ENCODE measurements at places on chromosomes 12 and 14.

- H3K27me3 ChIP-seq: no peaks in the 10 kb centered on the region
- no peak overlapping the region for H3K4me3 ChIP-seq
- H3K4me1 ChIP-seq: no peaks in the 10 kb centered on the region
- H3K36me3 ChIP-seq: no peaks in the 10 kb centered on the region
- no peak overlapping the region for H3K27ac ChIP-seq
Measured at GRCh38 chr12:130444986-130445385, 107.3 kb downstream of the PIWIL1 start.

DNA sequence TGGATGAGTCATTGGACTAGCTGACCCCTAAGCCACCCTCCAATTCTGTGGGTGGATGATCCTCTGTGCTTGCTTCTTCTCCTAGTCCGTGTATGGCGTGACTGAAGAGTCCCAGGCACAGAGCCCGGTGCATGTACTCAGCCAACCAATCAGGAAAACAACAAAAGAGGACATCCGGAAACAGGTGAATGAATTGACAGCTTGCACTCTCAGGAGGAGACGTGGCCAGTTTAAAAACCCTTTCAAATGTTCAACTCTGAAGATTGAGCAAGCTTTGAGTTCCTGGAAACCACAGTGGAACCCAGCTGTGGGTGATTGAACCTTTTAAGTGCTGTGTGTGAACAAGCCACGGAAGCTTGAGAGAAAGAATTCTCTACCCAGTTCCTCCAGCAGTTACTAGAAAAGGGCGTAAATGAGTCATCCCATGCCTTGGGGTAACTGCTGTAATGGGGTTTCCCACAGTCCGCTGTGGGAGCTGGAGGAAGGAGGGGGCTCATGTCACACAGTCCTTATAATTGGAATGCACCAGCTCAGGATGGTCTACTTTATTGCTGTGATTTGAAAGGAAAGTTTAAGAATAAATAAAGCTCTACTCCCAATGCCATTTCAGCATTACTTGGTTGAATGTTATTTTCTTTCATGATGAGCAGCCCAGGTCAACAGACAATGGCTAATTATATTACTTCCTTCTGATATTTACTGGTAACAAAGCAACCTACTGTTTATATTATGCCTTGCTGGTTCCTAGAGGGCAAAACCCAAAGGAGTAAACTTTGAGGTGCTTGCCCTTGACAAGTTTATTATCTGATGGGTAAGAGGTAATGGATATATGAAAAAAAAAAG is 417.0 kb downstream of the DPF3 start:
- DNase-seq: no peak
- no peaks in the 10 kb centered on the region for H3K36me3 ChIP-seq
- no peak overlapping the region for H3K4me3 ChIP-seq

- H3K4me1 ChIP-seq: no peaks in the 10 kb centered on the region
- DNase-seq: no peak
- peak overlapping the region; percentile 35 for H3K4me3 ChIP-seq
Measured at GRCh38 chr14:89564286-89564957, 147.4 kb upstream of the FOXN3 start.

DNA sequence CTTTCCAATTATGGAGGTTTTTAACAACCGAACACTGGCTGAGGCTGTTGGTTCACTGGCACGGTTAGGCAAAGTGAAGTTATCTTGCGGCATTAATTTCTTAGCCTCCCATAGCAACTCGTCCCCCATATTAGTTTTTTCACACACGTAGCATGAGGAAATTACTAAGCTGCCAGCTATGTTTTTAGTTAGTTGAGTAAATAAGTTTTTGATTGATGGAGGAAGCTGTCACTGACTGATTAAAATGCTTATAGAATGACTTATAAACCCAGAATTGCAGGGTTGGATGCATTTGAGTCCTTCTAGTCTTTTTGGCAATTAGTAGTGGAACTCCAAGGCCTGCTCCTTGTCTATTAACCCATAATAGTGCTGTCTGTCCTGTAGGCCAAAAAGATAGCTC is 97.1 kb downstream of the ALG10 start:
- H3K27me3 ChIP-seq: no peaks in the 10 kb centered on the region
- H3K36me3 ChIP-seq: no peaks in the 10 kb centered on the region
- H3K4me3 ChIP-seq: no peak overlapping the region
- no peaks in the 10 kb centered on the region for H3K4me1 ChIP-seq
- DNase-seq: no peak

Measured in esophagus squamous epithelium (tissue), 5 donors.